MV-4-11 (cell line): ENCODE measurements at places on chromosomes 12 and 14.
A peak's percentile ranks its signal among the peaks of the same experiment; 100 is the strongest.

GRCh38 chr12:27208414-27208750 is 35.7 kb upstream of the STK38L start:
- no peak for DNase-seq

DNA sequence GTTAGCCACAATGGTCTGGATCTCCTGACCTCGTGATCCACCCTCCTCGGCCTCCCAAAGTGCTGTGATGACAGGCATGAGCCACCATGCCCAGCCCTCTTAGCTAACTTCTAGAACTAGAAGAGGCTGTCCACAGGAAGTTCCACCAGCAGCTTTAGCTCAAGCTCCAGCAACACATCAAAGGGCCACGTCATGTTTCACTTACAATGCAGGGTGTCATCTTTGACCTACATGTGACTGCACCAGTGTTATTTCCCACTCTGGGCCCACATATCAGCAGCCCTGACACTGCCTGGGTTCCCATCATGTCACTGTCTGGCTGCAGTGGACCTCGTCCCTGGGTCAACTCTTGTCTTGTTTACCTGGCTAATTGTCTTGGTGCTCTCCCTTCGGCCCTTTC is 147.2 kb downstream of the GRIN2B start:
- DNase-seq: no peak

DNA sequence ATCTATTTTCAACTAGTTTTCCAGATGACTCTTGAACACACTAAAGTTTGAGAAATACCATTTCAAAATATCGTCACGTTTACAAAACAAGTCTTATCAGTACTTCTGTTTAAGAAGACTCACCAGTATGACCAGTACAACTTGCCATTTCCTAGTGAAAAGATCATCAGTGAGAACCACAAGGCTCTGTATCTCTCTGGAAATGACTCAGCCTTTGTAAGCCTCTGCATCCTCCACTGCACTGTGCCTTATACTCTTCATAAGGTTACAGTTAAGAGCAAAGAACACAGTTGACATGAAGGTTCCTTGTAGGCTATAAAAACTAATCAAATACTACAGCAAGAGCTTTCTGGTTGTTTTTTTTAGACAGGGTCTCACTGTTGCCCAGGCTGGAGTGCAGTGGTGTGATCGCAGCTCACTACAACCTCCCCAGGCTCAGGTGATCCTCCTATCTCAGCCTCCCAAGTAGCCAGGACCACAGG is 5.7 kb upstream of the VTI1B start:
- DNase-seq: peak; percentile 97

GRCh38 chr12:65967696-65968095 is 143.4 kb downstream of the HMGA2 start:
- no peak for DNase-seq

- DNase-seq: no peak
Measured at GRCh38 chr12:48414021-48414420, 58.3 kb upstream of the ANP32D start.

- DNase-seq: no peak
Measured at GRCh38 chr12:47801170-47801903, 18.4 kb downstream of the HDAC7 start.

GRCh38 chr12:71591601-71592000 is 72.0 kb downstream of the ZFC3H1 start:
- no peak for DNase-seq

- DNase-seq: no peak
Measured at GRCh38 chr14:105894978-105895881, 368.8 kb downstream of the TMEM121 start.

DNA sequence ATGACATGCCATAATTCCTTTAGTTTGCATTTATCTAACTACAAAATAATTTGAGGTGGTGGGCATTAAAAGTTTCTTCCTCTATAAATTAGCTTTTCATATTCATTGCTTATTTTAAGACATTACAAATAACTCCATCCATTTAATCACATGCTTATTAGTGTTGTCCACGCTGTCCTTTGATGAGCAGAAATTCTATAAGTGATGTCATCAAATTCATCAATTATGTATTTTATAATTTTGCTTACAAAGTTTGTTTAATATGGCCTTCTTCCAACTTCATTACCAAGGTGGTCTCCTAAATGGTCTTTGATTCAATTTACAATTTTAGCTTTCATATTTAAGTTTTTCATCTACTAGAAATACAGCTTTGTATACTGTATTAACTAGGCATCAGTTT is 173.5 kb downstream of the PRKD1 start:
- DNase-seq: no peak

DNA sequence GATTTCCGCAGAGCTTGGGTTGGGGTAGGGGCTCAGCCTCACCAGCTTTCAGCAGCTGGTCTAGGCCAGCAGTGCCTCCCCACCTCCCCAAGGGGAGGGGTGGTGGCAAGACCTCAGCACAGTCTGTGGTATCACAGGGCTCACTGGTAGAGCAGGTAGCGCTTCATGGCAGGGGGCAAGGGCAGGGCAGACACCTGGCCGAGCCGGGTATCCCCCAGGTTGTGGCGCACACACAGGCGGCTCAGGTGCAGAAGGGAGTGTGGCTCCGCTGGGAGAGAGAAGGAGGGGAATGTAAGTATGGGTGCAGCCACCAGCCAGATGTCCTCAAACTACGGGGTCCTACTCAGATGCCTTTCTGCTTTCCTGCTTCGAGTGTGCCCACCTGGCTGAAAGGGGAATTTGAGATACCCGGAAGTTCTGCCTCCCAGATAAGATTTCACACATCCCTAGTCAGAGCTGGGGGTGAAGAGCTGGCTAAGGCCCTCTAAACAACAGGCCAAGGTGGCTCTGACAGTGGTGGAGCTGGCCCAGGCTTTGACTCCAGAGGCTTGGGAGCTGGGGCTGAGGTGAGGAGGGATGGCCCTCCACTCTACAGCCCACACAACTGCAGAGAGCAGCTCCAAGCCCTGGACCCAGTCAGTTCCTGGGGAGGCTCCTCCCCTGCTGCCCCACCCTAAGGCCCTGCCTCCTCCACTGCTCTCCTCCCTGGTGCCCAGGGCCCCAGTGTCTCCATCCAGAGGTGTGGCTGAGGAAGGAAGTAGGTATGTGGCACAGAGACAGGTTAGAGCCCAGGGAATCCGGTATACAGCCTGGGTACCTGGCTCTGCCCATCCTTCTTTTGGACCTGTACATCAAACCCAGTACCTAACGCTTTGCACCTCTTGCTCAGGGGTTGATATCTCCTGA is 1.8 kb downstream of the SPSB2 start:
- DNase-seq: peak; percentile 34

DNA sequence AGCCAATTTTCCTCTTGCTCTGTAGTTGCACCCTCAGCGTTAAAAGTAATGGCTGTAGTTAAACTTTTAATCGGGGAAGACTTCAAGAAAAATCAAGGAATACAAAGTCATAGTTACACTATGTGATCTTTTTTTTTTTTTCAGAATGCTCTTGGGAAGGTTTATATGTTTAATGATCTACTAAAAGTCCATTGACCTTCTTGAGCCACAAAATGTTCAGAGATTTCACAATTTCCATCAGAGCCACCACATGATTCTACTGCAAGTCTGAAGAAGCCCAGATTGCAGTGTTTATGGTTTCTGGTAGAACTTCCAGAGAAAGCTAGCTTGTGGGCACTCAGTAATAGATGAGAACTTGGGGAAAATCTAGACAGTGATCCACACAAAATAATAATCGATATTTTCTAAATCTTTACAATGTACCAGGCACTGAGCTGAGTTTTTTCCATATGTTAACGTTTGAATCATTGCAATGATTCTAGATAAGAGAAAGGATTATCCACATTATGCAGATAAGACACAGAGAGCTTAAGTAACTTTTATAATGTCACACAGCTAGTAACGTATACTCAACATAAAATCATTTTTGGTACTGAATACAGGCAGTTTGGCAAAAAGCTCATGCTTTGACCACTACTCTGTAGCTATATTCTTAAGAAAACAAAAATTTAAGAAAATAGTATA is 38.3 kb downstream of the GYS2 start:
- no peak for DNase-seq

GRCh38 chr12:10551375-10551774 is 45.7 kb downstream of the EIF2S3B start:
- DNase-seq: no peak

DNA sequence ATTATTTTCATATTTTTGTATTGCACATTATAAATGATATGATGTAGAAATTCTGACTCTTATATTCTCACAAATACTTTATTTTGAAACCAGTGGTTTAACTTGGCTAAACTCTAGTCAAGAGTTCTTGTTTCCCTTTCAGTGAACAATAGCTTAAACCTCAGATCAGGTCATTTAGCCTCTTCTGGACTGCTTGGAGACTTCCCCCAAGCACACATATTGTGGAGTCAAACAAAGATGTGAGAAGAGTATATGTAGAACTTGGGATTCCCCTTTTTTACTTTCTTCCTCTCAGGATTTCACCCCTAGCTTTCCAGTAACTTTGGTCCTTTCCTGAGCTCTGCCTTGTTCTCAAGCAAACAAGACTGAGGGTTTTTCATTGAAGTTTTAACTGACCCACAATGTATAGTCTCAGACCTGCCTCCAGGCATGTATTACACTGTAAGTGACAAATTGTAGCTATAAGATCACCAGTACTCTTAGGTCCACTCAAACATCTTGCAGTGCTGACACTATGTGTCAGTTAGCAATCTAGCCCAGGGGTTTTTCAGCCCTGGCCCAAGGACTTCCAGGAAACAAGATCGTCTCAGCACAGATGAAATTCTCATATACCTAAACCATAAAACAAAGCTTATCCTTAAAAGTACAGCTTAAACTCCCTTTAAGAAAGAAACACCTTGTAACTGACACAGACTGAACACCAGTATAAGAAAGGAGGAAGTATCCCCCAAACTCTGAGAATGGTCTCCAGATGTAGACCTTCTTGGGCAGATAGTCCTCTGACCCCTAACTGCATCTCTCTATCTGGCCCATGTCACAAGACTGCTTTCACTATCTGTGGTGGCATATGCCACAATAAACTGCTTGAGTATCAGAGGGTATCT is 98.6 kb downstream of the SLC6A15 start:
- no peak for DNase-seq

- DNase-seq: no peak
Measured at GRCh38 chr12:116540622-116541152, 18.5 kb upstream of the MAP1LC3B2 start.
